HTR-8/SVneo (cell line): ENCODE measurements at places on chromosomes 5 and 9.

DNA sequence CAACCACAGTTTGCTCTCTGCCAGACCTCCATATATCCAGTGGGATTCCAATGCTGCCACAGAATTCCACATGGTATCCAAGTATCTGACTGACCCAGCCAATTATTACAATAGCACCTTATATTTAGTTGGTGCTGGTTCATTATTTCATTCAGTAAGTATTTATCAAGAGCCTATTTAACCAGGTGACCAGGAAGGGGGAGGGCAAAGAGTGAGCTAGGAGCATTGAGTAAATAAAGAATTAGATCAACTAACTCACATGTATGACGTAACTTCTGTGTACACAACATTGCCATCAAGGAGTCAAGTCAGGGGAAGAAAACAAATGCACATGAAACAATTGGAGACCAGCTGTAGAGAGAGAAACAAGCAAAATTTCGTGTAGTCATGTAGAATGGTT is 207.1 kb upstream of the PAPPA start:
- DNase-seq = no peak

- DNase-seq = no peak
Measured at GRCh38 chr9:38246833-38247232, 145.7 kb upstream of the ALDH1B1 start.

DNA sequence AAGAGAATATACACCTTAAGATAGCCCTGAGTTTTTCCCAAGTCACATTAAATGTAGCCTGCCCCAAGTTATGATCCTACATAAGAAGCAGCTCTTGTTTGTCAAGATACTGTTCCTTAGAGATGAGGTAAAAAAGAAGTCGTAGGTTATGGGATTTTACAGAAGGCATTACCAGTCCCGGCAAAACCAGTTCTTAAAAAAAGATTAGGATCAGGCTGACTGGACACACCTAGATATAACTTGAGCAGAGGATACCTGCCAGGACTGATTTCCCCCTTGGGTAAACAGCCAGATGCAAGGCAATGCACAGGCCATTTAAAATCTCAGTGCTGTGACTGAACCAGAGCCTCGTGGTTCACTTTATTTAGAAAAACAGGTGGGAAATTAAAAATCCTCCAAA is 14.1 kb upstream of the SEMA5A start:
- DNase-seq = no peak

GRCh38 chr9:71681104-71681707 is 87.1 kb downstream of the CEMIP2 start:
- no peak for DNase-seq
